ENCODE measurements at places on chromosomes 11 and 22.

DNA sequence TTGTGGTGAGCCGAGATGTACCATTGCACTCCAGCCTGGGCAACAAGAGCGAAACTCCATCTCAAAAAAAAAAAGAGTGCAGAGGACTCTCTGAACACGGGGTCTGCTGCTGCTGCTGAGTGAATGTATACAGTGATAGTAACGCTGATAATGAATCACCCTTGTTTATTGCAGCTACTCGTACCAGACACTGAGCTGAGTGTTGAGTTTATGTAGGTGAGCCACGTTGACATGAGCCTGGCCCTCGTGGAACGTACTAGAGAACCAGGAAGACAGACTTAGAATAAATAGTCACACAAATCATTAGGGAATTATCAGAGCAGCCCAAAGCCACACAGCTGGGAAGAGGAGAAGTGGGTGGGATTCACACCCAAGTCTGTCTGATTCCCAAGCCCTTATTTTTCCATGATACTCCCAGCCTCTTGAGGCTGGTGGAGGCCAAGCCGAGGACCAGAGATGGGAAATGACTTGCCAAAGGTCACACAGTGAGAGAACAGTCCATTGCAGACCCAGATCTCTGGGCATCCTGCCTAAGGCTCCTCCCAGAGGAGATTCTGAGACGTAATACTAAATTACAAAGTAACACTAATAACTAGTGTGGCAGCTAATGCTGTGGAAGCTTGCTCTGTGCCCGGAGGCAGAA, 34.8 kb downstream of the MB start:
- DNase-seq = no peak

- no peak for DNase-seq
Measured at GRCh38 chr11:71222318-71223080, 29.9 kb downstream of the SHANK2 start.

GRCh38 chr22:33697640-33698039, 222.6 kb downstream of the LARGE1 start:
- DNase-seq = no peak

DNA sequence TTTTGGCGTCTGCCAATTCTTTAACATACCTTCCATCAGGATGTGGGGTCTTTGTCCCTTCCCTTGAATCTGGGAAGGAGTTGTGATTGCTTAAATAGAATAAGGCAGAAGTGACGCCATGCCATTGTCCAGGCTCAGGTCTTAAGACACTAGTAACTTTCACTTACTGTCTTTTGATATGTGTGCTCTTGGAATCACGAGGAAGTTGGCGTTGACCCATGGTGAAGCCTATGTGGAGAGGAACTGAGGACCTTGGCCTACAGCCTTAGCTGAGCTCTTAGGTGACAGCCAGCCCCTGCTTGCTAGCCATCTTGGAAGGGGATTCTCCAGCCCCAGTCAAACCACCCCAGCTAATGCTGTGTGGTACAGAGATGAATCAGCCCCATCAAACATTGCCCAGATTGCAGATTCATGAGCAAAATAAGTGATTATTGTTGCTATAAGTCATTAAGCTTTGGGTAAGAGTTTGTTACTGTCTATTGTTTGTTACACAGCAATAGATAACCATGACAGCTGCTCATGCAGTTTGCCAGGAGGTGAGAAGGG, 17.6 kb upstream of the CLPB start:
- DNase-seq = no peak

- no peak for DNase-seq
Measured at GRCh38 chr11:390175-390574, 3.8 kb upstream of the PKP3 start.

GRCh38 chr11:47607380-47607779, 13.2 kb upstream of the C1QTNF4 start:
- DNase-seq = no peak

DNA sequence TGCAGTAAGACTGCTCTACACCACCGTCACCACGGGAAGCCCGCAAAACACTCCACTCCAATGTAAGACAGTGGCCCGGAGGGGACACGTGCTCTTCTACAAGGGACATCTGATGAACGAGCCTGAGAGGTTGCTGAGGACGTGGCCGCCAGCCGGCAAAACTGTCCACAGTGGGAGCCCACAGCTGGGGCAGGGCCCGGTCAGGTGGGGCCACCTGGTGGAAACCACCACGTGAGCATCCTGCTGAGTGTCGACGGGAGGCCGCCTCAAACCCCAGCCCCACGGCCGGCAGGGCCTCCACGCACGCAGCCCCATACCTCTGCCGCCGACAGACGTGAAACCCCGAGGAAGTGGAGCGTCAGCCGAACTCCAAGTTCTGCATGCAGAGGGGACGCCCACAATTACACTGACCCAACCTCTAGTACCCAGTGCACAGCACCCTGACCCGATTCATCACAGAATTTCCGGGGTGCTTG, 42.6 kb downstream of the BRD1 start:
- DNase-seq = no peak

DNA sequence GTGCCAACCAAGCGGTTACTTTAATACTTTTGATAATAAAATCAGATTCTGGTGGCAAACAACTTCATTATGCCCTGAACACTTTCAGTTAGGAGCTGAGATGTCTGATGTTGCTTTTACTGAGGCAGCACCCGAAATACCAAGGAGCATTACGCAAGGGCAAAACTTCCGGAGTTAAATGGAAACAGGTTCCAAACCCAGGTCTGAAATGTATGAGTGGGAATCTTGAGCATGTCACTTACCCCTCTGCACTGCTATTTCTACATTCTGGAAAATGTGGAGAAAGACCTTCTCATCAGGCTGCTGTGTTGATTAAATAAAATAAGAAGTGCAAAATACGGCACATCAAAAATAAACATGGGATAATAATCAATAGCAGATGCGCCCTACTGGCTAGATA, 315.1 kb downstream of the LARGE1 start:
- no peak for DNase-seq

DNA sequence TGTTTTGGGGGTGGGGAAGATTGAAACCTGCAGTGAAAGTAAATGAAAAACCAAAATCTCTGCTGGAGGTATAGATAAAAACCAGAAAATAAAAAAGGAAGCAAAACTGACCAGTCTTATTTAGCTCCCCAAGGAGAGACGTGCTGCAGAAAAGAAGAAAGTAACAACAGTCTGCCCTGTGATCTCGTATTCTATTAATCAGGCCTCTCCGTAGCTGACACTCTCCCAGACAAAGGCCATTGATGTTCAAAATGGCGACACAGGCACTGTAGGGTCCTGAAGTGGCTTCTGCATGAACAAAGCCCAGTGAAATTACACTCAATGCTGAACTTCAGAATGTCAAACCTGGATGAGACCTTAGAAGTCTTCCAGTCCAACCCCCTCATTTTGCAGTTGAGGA, 106.6 kb downstream of the NXPE2 start:
- no peak for DNase-seq

DNA sequence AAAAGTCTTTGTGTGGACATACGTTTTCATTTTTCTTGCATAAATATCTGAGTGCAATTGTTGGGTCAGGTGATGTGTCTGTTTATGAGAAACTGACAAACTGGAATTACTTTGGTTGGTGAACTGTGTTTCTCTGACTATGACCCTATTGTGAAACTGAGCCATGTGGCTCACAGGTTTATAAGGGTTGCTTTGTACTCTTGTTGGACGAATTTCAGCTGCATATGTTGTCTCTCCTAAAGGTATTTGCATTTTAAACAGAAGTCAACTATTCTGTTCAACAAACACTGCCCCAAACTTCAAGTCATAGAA, 34.4 kb upstream of the RASD2 start:
- no peak for DNase-seq

- peak; percentile 45 for DNase-seq
Measured at GRCh38 chr22:43151251-43152002, at the start of gene TSPO. Gene TSPO, plus strand, starts transcription at chr22:43151559. Its CDS starts 7,680 bp downstream, at chr22:43159239.

DNA sequence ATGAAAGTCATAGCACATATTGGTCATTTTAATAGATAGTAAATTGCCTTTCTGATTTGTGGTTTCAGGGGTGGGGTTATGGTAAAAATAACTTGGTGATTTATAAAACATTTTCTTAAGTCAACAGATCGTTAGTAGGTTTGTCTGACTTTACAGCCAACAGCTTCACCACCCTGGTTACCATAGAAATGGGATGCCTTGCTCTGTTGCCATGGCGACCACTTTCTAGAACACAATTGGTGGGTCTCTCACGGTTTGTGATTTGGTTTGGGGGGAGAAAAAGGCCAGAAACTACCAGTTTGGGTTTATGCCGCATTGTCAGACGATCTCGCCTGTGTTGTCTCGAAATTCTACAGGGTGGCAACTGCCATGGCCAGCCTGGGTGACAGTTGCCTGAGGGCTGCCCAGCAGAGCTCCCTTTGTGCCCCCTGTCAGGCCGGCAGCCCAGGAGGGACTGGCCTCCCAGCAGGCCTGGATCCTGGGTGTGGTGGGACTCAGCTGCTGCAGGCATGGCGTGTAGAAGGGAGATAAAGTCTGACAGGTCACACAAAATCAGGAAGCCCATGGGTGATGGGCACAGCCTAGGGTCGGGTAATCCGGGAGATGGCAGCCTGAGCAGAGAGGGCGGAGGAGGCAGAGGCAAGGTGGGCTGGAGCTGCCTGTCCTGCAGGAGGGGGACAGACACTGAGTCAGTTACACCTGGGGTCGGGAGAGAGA, 30.9 kb downstream of the KCNC1 start:
- no peak for DNase-seq

- no peak for DNase-seq
Measured at GRCh38 chr11:15119352-15119751, 4.6 kb downstream of the INSC start.

- DNase-seq = no peak
Measured at GRCh38 chr22:31378123-31378522, 21.3 kb upstream of the DRG1 start.

DNA sequence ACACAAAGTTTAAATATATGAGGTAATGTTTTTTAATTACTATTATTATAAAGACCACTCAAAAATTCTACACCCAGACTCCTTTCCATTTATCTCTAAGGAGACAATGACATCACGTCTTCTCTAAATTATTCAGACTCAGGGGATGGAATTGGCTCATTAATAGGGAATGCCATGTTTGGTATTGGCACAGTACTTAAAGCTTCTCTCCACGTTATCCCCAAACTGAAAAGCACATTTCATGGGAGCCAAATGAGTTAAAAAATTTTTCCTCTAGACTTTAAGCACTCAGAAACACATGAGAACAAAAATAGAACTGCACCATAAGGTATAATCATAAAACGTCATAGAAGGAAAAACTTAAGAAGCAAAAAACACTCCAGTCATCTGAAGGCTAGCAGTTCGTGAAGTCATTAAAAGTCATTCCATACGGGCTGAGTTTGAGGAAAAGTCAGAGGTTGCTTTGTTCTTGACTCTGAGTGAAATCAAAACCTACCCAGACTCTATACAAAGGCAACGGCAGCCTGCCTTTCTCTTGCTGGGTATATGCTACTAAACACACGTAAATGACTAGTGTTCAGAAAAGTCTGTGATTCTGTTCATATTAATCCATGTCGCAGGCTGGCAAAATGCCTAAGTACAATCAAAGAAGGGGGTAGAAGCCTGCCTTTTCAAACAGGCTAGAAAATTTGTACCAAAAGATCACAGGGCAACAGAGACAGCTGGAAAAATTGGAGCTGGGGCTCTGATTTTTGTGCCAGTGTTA, 8.7 kb upstream of the MPPED2 start:
- no peak for DNase-seq

GRCh38 chr11:78922859-78923625, 348.4 kb upstream of the NARS2 start:
- no peak for DNase-seq

DNA sequence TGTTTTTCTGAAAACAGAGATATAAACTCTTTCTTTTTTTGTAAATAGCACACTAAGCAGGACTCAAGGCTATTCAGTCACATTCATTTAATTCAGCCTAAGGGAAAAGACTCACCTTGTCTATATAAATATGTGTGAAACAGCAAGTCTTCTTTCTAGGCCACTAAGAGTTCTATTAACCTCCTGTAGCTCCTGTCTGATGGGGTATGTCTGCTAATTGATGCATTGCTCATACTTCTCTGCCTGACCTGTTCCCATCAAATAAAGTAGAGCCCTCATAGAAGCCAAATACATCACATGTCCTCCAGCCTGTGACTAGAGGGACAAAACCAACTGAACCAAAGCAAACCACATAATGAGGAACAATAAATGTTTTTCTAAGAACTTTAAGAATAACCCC, 68.2 kb downstream of the MSANTD4 start:
- DNase-seq = no peak

- no peak for DNase-seq
Measured at GRCh38 chr11:30387891-30388861, 65.3 kb downstream of the ARL14EP start.

DNA sequence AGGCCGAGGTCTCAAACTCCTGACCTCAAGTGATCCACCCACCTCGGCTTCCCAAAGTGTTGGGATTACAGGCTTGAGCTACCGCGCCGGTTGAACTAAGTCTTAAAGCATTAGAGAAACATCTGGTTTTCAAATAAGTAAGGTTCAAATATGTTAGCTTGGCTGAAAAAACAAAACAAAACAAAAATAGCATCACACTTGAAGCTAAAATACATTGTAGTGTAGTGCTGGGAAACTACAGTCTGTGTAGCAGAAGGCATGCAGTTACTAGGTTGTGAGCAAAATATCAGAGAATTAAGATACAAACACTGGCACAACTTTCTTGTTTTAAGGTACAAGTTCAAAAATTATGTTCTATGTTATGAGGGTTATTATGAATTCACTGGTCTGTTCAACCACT, 224.8 kb upstream of the CHORDC1 start:
- DNase-seq = no peak

DNA sequence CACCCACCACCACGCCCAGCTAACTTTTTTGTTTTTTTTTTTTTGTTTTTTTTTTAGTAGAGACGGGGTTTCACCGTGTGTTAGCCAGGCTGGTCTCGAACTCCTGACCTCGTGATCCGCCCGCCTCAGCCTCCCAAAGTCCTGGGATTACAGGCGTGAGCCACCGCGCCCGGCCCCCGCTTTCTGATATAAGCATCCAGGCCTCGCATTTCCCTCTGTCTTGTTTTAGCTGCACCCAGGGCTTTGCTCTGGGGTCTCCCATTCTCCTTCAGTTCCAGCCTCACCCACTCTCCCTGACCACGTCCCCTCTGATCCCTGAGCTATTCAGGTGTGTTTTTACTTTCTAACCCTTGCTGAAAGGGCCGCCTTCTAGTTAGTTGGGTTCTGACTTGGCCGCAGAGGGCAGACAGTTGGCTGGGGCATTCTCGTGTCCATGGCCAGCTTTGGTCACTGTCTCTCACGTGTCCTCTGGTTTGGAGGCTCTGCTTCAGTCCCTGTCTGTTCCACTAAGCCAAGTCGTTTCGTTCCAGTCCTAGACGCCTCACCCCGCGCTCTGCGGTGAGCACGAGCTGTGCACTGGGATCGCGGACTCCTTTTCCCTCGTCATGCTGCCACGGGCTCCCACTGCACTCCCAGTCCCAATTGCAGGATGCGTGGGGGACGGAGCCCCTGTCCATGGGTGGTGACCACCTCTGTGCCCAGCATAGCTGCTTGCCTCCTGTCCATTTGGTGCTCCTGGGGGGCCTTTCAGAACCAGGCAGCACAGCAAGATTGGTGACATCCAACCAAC, 6.0 kb upstream of the TNNT3 start:
- DNase-seq = no peak
